NCI-H1436 (cell line): ENCODE measurements at places on chromosomes 3 and 15.

GRCh38 chr15:72124218-72124617 is 6.0 kb downstream of the SENP8 start:
- DNase-seq = no peak

DNA sequence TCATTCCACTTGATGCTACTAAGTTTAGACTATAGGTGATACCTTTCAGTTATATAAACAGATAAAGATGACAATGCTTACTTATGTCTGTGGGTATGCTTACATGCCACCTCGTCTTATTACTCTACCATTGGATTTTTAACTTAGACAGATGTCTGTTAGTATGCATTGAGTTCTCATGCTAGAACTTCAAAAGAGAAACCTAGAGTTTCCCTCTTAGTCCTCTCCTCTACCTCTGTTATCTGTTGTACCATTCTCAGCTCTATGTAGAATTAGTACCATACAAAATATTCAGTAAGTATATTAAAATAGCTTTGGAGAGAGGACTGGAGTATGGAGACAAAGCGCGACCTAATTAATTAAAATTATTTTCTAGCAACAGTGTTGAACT is 111.3 kb downstream of the BBX start:
- no peak for DNase-seq

- DNase-seq = no peak
Measured at GRCh38 chr3:61564395-61565059, 3.2 kb downstream of the PTPRG start.

DNA sequence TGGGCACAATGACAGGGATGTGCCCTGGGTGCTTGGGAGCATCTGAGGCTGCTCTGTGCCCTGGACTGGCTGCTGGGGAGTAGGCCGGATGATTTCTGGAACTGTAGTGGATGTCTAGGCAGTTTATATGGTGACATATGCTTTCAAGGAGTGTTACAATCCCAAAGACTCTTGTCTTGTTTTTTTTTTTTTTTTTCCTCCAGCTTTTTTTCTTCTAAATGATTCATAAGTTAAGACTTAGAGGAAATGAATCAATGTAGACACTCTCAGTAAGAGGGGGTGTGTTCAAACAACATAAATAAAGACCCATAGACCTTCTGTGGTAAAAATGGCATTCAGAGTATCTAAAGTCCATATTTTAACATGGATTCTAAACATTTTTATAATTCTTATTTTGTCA is 706.1 kb upstream of the GOLIM4 start:
- DNase-seq = no peak

DNA sequence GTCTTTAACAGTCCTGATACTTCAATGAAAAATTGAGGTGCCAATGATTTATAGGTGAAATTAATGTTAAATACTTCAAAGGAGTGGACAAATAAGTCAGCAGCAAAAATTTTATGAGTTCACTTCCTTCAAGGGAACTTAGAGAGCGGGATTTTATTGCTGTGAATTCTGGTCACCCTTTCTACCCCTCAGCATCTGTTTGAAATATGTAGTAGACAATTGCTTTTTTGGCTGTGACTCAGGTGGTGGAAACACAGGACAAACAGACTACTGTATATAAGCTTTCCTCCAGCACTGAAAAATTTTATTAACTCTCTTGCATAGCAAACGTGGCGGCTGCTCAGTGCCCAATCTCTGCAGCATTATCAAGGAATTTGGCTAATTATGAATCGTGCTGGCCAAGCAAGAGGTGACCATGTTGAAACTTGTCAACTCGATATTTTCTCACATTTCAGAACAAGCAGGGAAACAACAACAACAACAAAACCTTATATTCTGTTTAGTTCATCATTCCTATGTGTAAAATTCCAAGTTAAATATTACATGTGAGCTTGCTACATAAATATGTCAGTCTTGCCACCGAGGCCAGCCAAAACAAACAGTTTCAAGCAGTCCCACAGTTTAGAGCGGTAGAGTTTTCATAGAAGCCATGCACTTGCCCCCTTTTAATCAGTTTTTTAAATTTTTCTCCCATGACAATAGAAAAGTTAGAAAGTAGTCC is 420.2 kb downstream of the FOXP1 start:
- no peak for DNase-seq

GRCh38 chr3:143306407-143306806 is 186.8 kb downstream of the CHST2 start:
- no peak for DNase-seq

DNA sequence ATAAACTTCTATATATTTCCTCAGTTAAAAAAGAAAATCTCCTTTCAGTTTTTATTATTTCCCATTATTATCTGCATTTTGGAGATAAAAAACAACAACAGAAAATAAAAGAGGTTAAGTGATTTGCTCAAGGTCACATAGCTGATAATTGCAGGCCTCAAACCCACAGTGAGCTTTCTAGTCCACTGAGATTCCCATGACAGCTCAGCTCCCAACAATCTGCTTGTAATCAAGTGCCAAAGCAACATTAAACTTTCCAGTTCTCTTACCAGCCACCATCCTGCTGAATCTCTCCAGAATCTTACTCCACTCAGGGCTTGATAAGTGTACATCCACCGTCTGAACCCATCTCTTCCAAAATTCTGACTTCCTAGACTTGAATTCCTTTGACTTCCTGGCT is 318.2 kb upstream of the SEMA6D start:
- no peak for DNase-seq

- no peak for DNase-seq
Measured at GRCh38 chr3:126389112-126389793, 5.5 kb upstream of the CFAP100 start.

GRCh38 chr3:9653565-9654248 is 4.4 kb downstream of the MTMR14 start:
- no peak for DNase-seq

GRCh38 chr15:27538325-27538724 is 560.8 kb downstream of the OCA2 start:
- DNase-seq = peak; percentile 19

DNA sequence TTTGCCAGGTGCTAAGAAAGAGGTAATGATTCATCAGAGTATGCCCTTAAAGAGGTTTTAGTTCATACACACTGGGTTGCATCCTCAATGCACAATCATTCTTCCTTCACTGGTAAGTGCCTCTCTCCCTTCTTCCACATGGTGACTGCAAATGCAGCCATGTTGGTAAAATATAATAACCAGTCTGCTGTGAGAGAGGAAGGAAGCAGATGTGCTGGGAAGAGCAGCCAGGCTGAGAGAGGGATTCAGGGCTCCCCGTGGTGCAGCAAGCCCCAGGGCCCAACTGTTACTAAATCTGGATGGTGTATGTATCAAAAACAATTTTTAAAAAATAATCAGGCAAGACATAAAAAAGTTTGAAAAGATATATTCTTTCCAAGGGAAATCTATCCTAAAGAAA is 498.1 kb downstream of the MAGI1 start:
- DNase-seq = no peak

- no peak for DNase-seq
Measured at GRCh38 chr3:197135212-197135611, 105.6 kb upstream of the MELTF start.

DNA sequence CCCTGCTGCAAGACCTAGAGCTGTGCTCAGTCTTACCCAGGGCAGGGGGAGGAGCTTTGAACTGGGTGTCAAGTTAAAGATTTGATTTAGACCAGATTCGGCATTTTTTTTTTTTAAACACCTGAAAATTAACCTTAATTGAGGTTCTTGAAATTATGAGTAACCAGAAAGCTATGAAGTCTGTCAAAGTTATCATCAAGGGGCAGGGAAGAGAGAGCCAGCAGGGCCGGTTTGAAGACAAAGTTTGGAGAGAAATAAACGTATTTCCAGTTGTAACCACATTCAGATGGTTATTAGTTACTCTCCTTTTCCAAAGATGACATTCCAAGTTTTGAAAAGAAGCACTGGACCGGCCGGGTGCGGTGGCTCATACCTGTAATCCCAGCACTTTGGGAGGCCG is 12.0 kb downstream of the TMEM266 start:
- no peak for DNase-seq

DNA sequence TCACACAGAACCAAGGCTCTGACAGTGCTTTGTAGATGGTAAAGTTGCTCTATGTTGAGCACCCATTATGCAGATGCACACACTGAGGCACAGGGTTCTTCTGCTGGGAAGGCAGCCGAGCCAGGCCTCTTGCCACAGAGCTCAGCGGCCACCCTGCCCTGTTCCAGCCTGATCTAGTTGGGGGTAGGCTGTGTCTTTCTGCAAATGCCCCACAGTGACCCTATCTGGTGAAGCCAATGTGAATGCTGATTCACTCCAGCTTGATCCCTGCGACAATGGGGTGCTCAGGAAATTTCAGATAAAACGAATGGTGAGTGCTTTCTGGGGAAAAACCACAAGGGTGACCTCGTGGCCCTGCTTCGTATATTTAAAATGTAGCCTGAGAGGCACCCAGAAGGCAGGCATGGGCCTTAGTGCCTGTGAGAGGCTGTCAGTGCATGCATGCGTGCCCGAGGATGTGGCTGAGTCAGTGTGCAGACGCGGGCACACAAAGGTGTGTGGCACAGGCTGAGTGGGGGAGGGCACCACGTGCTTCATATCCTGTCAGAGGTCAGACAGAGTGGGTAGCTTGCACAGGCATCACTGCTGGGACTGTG is 85.7 kb downstream of the ATP2B2 start:
- no peak for DNase-seq

DNA sequence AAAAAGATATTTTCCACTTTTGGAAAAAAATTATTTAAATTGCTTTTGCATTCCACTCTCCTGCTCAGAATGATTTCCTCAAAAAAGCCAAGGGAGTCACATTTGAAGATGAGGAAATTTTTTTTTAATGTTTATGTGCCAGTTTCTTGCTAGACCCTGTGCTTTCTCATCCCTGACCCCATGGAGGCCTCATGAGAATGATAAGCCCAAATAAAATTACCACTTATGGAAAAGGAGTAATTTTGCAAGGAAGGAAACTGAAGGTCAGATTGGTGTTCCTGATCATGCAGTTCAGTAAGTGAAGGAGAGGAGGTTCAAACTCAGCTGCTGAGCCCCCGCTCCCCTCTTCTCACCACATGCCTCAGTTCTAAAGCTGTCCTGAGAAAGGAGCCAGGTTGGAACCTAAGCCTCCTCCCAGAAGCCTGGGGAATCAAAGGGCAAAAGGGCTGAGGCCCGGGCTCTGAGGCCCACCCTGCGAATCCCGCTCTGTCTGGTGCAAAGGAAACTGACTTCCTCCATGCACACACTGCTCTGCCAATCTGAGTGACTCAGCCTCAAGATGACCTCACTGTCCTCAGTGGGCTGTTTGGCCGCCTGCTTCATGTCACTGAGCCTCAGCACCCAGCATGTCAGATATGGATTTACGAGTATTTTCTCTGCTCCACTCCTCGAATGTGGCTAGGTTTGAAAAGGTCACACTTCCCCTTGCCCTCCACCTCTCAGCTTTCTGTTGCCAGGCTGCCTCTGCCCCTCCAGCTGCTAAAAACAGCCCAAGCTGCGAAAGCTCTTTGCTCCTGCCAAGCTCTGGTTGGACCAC is 56.9 kb upstream of the FLNB start:
- DNase-seq = no peak

DNA sequence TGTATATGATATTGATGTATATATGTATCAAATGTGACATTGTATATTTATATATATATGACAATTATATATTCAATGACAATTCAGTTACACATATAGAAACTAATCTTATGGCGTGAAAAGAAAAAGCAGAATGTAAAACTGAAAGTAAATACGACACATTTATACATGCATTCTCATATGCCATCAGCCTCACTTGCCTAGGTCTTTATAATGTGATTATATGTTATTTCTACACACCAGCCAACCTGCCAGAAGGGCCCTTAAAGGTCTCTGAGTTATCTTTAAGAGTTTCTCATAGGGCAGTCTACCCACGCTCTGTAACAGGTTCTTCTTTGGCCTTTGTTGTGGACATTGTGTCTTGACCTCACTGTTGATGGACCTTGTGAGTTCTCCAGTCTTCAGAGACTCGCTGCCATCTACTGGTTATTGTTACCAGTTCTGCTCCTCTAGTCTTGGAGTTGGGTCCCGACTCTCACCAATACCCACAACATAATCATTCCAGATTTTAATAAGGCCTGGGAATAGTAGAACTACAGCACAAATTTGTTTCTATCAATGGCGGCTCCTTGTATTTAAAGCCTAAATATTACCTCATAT is 371.5 kb upstream of the GOLIM4 start:
- no peak for DNase-seq

GRCh38 chr15:33846862-33847261 is 121.4 kb upstream of the CHRM5 start:
- DNase-seq = no peak

GRCh38 chr15:100211855-100212850 is 129.6 kb downstream of the ADAMTS17 start:
- DNase-seq = no peak

DNA sequence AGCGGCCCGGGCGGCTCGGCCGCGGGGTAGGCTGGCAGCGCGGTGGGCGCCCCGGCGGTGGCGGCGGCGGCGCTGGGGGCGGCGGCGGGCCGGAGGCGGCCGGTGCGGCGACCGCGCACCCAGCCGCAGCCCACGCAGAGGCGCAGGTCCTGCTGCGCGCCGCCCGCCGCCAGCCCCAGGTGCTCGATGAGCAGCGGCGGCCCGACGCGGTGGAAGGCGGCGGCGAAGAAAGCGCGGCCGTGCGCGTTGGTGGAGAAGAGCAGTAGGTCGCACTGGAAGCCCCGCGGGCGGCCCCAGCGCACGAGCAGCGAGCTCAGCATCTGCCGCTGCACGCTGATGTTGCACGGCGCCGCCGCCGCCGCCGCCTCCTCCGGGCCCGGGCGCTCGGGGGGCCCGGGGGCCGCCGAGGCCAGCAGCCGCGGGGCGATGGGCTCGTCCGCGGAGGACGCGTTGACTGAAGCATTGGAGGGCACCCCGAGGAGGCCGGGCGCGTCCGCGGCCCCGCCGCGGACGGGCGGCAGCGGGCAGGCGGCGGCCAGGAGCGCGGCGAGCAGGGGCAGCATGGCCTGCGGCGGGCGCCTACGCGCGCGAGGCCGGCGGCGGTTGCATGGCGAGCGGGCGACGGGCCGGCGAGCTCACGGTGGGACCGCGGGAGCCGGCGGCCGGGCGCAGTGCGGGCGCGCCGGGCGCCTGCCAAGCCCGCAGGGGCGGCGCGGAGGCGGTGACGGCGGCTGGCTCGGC is 452 bp downstream of the TMEM158 start:
- DNase-seq = no peak
